ENCODE measurements at places on chromosomes 11 and 22.

DNA sequence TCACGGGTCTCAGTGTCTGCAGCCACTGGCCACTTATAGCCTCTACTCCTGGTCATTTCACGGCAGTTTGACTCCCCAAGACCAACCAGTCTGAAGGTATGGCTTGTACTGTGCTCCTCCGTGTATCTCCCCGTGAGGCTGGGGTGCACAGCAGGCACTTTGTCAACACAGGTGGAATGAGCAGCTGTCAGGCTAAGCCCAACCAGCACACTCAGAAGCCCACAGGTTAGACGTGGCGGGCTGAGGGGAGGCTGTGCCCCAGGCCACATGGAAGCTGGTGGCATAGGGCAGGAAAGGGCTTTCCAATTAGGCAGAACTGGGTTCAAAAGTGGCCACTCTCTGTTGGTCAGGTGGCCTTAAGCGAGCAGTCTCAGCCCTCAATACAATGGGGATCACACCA lies 7.0 kb downstream of the TP53I11 start:
- DNase-seq: no peak

- no peak for DNase-seq
Measured at GRCh38 chr22:47111626-47112581, 349.5 kb downstream of the TBC1D22A start.

GRCh38 chr11:46776878-46777277 lies 57.9 kb downstream of the F2 start:
- DNase-seq: no peak

- no peak for DNase-seq
Measured at GRCh38 chr11:84686716-84687115, 940.4 kb downstream of the DLG2 start.

DNA sequence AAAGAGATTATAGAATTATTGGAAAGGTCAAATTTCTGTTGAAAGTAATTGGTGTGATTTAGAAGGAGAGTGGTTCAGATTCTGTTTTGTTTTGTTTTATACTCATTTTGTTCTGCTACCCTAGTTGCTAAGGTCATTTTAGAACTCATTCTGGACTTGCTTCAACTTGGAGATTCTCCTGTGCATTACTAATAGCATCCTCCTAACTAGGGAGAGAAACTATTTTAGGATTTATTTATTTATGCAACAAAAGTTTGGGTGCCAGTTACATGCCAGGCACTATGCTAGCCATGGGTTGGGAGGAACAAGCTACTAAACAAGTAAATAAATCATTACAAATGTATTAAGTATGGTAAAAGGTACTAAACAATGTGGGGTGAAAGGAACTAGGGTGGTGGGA lies 84.0 kb downstream of the YAP1 start:
- DNase-seq: no peak

DNA sequence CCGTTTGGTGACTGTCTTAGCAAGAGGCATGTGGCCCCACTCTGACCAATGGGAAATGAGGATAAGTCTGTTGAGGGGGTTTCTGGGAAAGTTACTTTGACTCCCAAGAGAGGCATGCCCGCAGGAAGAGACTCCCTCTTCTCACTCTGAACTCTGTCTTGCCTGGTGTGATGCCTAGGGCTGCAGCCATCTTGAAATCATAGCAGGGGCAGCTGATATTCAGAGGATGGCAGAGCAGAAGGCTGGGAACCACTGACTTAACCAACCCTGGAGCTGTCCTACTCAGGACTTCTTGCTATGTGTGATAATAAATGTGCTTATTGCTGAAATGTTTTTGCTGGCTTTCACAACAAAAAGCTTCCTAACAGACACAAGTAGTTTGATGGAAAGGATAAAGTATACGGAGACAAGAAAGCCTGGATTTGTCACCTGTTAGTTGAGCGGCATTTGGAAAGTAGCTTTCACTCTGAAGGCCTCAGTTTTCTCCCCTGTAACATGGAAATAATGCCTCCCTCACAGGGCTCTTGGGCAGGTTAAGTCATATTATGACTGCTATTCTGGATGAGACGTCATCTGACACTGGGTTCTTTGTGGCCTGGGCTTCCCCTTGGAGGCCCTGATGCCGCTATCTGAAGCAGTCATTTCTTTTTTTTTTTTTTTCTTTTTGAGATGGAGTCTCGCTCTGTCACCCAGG lies 128.5 kb downstream of the CEP164 start:
- DNase-seq: no peak

GRCh38 chr11:11583801-11584529 lies 37.8 kb downstream of the GALNT18 start:
- no peak for DNase-seq

DNA sequence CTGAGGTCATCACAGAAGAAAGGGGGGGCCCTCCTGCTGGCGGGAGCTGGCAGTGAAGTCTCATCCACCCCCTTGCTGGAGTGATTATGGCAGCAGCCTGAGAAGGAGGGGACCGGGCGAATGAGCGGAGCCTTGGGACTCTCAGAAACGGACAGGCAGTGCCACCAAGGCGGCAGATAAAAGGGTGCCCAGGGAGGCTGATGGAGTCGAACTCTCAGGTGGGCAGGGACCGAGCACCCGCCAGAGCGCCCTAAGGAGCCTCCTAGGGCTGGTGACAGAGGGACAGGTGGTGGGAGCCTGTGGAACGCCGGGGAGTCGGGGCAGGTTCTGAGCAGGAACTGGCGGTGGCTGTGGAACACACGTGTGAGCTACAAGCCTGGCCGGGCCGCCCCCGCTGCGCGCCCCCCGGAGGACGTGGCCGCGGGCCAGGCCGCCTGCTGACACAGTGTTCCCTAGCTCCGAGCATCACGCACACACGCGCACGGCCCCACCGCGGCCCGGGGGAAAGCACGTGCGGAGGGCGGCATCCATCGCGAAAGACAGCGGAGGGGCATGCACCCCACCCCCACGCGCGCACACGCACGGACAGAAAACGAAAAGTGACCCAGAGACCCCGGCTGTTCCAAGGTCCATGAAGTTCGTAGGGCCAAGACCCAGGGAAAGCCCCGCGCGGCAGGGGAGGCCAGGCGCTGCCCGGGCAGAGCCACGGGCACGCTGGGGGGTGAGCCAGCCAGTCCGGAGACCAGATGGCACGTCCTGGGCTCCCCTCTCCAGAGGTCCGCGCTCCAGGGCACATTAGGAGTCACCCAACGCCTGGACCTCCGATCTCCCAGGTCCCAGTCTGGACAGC lies 1.0 kb downstream of the VWCE start:
- peak; percentile 45 for DNase-seq

- no peak for DNase-seq
Measured at GRCh38 chr11:71505781-71506180, 21.3 kb upstream of the KRTAP5-7 start.

DNA sequence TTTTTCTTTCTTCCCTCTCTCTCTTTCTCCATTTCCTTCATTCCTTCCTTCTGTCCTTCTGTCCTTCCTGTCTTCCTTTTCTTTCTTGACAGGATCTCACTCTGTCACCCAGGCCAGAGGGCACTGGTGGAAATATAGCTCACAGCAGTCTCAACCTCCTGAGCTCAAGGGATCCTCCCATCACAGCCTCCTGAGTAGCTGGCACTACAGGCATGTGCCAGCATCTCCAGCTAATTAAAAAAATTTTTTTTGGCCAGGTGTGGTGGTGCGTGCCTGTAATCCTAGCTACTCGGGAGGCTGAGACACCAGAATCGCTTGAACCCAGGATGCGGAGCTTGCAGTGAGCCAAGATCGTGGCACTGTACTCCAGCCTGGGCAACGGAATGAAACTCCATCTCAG lies 4.8 kb upstream of the DUSP8 start:
- DNase-seq: no peak

- no peak for DNase-seq
Measured at GRCh38 chr11:60797846-60798630, 12.9 kb downstream of the MS4A10 start.

- DNase-seq: no peak
Measured at GRCh38 chr11:115191761-115192160, 312.5 kb downstream of the CADM1 start.

DNA sequence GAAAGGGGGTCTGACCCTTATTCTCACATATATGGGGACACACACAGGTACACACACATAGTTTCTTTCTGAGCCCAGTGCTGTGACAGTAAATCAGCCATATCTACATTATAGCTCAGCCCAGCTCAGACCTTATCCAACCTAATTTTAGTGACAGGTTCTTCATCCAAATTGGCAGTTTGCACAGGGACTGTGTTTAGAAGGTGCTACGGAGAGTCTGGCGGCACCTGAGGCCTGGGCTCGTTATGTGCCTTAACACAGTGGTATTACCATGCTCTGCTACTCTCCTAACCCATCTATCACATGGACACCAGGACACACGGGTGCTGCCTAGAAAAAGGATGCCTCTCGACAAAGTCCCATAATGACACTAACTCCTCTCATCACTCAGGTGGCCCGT lies 109.3 kb downstream of the GALNT18 start:
- no peak for DNase-seq

DNA sequence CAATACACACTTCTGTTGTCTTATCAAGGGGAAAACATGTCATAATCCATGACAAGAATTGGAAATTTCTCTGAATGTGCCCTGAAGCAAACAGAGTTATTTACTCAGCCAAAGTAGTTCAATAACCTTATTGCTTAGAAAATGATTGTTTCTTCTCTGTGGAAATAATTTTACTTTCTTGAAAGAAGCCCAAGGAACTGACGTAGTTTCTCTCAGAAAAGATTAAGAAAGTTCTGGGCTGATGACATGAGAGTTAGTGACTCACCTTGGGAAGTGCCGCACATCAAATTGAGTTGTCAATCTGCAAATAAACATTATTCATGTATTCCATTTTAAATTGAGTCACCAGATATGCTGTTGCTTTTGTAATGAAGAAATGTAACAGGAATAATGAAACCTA lies 418.6 kb upstream of the LRRC4C start:
- DNase-seq: no peak

DNA sequence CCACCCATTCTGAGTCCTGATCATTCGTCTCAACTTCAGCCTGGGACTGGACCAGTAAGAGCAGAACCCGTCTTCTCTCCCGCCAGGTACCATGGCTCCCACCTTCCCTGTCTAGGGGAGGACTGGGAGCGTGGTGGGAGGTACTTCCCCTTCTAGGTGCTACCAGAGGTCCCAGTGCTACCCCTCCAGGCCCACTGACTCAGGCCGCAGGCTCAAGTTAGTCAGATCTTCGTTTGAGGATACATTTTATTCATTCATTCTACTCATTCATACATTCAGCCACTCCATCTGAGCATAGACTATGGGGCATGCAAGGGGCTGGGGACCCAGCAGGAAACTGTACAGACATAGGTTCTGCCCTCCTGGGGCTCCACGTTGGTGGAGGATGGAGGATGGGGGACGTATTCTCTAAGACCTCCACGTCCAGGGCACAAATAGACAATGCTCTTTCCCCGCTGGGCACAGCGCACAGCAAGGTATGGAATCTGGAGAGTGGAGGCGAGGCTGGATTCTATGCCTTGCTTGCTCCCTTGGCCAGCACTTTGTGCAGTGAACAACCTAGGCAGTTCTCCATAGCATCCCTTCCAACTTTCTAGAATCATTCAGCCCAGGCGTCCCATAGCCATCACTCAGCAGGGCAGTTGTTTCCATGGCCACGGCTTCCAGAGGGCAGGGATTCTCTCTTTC lies 1.0 kb upstream of the RAB3IL1 start:
- no peak for DNase-seq

DNA sequence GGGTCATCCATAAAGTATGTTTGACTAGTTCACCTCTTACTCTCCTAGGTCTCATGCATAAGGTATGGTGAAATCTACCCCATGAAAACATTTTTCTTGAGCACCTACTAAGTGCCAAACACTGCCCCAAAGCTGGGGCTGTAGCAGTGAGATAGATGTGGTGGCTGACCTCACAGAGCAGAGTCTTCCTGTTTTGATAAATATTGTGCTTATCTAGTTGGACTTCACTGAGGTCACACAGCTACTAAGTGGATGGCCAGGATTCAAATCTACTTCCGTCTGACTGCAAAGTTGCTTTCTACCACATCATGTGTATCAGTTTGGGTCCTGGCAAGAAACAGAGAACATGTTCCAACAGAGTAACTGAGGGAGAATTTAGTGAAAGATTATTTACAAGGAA lies 6.4 kb upstream of the HTATIP2 start:
- no peak for DNase-seq

Measured in activated CD8-positive, alpha-beta memory T cell treated with anti-CD3 and anti-CD28 coated beads for 4 hours (primary cell).